MCF 10A (cell line): ENCODE measurements at places on chromosomes 11 and 22.

- DNase-seq, result no peak
Observed at GRCh38 chr22:49965091-49966040, 4.8 kb downstream of the PIM3 start.

- DNase-seq, result no peak
Observed at GRCh38 chr22:25656724-25657123, 85.3 kb upstream of the MYO18B start.

GRCh38 chr11:70134490-70134889 is 56.4 kb downstream of the ANO1 start:
- DNase-seq, result no peak

DNA sequence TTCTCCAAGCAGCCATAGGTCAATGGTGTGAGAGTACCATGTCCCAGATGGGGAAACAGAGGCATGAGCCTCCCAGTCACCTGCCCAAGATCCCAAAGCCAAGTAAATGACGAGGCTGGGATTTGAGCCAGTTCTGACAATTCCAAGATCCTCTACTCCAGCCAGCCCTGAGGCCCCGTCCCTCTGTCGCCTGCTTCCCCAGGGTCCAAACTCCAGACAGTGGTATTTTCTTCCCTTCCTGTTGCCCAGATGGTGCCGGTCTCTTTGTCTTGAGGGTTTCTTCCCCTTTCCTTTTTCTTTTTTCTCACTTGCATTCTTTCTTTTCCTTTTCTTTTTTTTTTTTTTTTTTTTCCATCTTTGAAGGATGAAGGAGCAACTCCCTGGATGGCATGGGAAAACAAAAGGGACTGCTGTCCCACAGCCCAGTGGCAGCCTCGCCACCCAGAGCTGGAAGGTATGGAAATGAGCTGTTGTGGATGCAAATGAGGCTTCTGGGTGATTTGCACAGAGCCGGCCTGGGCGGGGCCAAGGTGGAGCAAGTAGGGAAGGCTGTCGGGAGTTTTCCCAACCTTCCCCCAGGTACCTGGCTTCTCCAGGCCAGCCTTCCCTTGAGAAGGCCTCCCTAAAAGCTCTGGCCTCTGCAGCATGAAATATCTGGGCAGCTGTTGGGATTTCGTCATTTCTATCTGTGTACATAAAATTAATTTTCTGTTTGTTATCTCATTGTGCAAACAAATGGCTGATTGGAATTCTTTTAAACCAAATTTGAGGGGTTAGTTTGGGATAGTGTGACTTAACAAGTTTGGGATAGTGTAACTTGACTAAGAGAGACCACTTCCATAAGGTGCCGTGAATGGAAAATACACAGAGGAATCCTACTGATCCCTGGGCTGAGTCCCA is 146.8 kb downstream of the MN1 start:
- peak; percentile 21 for DNase-seq

- no peak for DNase-seq
Observed at GRCh38 chr11:33867996-33868646, 23.8 kb downstream of the LMO2 start.

- DNase-seq, result no peak
Observed at GRCh38 chr11:64059339-64060140, 23.8 kb downstream of the FLRT1 start.

DNA sequence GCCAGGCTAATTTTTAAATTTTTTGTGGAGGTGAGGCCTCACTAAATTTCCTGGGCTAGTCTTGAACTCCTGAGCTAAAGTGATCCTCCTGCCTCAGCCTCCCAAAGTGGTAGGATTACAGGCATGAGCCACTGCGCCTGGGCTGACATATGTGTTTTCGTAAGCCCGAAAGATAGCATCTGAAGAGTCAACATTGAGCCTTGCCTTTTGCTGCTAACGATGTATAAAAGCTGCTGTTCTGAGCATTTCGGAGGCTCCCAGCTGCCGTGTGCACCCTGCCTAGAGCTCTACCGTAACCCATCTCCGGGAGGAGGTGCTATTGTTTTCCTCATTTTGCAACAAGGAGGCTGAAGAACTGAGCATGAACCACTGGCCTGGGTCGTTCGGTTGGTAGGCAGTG is 18.1 kb upstream of the PPP6R3 start:
- DNase-seq, result no peak

DNA sequence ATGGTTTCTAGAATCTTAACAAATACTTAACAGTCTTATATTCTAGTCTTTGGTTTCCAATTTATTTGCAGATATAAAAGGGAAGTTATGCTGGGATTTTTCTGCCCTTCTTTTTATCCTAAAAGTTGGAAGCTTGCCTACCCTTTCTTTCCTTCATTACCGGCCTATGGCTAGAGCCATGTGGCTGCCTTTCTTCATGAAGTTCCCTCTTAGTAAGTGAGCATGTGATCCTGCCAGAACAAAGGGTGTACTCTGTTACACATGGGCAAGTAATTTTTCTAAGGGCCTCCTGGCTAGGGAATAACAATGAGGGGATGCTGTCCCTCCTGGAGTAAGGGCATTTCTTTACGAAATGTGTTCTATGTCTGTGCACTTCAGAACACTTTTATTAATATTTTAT is 252.1 kb upstream of the PITPNB start:
- no peak for DNase-seq

DNA sequence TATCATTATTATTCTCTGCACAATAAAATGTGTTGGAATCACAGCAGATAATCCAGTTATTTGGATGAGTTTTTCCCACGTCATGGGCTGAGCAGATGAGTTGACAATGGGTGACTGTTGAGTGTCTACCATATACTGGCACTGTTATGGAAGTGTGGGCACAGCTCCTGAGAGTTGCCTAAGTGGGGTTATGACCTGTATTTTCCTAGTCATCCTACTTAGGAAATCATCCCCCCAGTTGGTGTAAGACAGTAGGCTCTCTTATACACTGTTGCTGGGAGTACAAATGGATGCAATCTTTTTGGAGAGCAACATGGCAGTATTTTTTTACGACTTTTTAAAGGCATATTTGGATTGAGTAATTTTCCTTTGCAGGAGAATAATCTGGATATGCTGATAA is 66.4 kb downstream of the TRAF6 start:
- peak; percentile 33 for DNase-seq

DNA sequence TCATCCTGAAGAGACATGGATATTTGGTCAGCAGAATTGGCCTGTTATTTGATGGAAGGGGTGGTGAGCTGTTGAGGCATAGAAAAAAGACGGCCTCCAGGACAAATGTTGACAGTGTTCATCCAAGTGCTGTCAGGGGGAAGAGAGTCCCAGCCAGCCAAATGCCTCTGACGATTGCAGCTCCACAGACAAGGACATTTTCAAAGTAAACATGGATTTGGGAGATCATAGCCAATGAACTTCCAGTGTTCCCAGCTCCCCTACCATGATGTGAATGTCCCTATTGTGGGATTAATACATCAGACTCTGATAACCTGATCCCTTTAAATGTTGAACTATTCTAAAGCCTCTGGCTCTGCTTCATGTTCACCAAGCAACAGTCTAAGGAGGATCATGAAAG is 31.2 kb upstream of the PSMA1 start:
- no peak for DNase-seq

DNA sequence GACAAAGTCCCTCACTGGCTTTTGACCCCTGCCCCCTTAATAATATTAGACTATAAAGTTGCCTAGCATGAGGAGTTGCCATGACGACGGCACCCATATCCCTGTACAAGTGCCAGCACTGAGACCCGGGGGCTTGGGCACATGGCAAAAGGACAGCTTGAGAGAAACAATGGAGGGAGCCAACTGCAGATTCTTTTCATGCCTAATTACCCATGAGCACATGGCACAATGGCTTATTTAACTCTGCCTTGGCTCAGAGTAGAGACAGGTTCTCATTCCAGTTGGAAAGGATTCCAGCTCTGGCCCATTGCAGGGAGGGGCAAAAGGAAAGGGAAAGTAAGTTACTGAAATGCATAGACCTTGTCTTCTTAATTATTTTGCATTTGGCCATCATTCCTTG is 261.2 kb upstream of the UBASH3B start:
- no peak for DNase-seq

DNA sequence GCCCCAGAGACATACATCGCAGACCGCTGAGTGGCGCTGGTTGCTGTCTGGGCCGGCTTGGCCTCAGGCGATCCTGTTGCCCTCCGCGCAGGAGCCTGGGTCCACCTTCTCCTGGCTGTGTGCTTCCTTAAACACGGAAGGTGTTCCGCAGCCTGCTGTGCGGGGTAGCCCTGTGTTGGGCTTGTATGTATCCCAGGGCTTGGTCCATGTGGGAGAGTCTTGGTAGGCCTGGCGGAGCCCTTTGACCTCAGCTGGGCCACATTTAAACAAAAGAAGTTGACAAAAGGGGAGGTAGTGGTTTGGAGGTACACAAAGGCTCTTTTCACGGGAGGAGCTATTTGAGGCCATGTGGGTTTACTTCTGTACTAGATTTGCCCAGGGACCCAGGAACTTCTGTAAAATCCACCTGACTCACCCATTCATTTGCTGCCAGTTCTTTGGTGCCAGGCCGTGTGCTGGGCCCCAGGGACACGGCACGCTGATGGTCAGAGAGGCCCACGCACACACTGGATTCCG is 11.0 kb upstream of the GRAMD4 start:
- no peak for DNase-seq

DNA sequence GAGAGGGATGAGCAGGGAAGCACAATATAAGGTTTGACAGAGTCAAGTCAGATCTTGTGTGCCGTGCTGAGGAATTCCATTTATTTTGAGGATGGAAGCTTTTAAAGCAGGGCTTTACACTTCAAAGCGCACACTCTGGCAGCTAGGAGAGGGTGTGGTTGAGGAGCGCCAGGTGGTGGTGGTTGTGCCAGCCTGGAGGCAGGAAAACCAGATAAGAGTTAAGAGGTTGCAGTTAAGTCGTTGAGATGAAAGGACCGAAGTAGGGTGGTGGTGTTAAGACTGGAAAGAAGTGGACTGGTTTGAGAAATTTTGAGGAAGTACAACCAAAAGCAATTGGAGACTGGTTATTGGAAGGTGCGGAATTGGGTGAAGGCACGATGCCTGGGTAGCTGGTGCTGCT is 231.6 kb upstream of the TBCEL start:
- no peak for DNase-seq

GRCh38 chr11:88597387-88597786 is 259.9 kb upstream of the CTSC start:
- no peak for DNase-seq

DNA sequence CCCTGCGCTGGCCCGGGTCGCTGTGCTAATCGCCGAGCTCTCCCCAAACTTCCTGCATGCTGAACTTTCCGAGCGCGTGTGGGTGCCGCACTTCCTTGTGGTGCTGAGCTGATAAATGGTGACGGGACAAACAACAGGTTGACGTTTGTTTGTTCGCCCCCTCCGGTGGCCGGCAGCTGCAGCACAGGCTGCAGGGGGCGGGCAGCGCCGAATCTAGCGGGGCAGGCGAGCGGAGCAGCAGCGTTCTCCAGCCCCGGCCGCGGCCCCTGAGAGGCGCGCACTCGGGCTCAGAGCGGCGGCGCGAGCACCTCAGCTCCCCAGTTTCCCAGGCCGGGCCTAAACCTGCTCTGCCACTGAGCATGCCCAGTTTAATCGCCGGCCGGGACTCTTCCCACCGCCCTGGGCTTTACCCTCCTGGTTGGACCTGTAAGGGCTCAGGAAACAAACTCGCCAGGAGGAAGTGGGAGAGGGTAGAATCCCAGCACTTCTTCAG is at the start of gene PDGFD:
TSS of gene PDGFD (minus strand) at position 120 of the 493 bp plus-strand sequence.
- peak; percentile 35 for DNase-seq

- peak; percentile 65 for DNase-seq
Observed at GRCh38 chr22:46501701-46502100, 35.7 kb downstream of the CELSR1 start.

DNA sequence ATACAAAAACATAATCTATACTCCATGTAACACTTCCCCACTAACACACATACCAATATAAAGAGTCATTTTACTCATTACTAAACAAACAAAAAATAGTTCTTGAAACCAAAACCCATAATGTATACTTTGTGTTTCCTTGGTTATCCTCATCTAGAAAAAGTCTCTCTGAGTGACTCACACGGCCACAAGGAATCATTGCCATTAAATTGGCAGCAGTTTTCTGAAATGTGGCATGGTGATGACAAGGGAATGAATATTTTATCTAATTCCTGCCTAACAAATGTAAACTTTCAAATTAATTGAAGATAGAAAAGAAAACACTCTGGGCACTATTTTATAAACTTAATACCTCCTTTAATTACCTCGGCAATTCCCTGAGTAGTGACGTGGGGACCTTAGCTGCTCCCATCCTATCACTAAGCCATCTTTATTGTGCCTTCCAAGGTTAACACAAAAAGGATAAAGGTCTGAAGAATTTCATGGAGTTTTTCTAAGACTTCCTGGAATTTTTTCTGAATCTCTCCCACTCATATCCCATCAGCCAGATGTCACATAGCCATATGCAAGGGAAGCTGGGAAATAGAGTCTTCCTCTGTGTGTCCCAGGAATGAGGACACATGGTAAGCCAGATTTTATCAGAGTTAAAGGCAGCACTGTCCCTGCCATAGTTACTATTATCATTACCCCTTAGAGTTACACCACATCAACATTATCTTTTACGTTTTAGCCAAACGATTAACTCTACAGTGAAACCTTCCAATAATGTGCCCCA is 857.2 kb upstream of the TENM4 start:
- DNase-seq, result peak; percentile 59

GRCh38 chr22:44256085-44256484 is 56.7 kb downstream of the SHISAL1 start:
- DNase-seq, result no peak
